ENCODE measurements at places on chromosomes 11 and 22.

DNA sequence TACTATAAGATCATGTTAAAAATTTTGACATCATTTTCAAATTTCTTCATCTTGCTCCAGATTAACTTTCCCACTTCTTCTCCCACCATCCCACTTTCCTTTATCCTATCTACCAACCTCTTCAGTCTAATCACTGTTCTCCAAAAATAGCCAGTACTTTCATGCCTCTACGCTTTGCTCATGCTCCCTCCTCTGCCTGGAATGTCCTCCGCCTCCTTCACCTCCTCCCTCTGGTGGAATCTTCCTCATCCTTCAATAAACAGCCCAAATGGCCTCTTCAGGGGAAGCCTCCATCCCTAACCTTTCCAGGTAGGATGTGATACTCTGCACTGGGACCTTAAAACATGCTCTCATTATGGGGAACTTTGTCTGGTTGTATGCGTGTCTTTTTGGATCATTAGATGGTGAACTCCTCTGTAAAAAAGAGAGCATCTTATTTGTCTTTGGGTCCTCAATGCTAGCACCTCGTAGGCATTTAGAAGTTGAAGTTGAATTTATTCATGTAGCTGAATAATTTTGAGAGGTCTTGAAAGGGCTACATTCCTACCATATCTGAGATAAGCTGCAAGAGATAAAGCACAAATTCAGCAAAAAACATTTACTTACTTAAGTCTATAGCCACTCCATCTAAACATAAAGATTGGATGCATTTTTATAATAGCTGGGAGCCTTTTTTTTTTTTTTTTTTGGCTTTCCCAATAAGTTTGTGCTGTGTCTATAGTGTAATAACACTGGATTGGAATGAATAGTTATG, 8.0 kb upstream of the CSRP3 start:
- no peak for DNase-seq

GRCh38 chr11:43779306-43779705, 98.8 kb downstream of the HSD17B12 start:
- DNase-seq, result no peak

GRCh38 chr22:22714600-22715335, 70.4 kb downstream of the GGTLC2 start:
- no peak for DNase-seq

- no peak for DNase-seq
Measured at GRCh38 chr11:35083181-35083430, 55.9 kb upstream of the CD44 start.

DNA sequence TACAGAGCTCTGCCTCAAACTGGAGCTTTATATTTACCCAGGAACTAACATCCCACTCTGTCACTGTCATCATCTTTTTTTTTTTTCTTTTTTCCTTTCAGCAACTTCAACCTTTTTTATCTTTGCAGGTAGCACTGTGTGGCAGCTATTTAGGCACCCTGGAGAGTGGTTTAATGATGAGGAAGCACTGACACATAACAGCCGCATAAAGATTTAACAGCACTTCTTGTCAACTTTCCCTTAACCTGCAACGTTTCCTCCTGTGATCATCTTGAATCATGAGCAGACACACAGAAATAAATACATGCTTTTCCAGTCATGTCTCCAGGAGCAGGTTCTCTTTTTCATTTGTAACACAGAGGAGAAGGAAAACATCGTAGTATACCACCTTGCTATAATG, 34.8 kb downstream of the PDGFD start:
- no peak for DNase-seq

DNA sequence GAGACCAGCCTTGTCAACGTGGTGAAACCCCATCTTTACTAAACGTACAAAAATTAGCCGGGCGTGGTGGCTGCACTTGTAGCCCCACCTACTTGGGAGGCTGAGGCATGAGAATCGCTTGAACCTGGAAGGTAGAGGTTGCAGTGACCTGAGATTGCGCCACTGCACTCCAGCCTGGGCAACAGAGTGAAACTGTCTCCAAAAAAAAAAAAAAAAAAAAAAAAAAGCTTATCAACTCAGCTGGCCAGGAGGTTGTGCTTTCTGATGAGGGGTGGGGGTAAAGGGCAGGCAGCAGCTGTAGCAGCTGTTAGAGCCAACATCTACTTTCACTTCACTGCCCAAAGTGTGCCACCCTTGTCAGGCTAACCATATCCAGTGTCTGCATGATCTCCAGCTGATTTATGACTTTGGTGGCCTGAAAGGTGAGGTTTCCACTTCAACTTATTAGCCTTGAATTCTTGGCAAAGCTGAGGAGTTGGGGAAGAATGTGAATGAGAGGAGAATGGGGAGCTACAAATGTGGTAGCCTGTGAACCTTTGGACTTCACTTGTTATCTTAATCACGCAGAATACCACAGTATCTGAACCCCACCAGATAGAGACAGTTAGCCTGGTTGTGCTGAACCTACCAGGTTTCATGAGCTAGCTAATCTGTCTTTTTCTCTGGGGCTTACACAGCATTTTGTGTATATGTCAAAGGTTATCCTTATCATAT, 19.6 kb downstream of the RNF121 start:
- DNase-seq, result no peak

- DNase-seq, result no peak
Measured at GRCh38 chr11:11668781-11669180, 47.0 kb upstream of the GALNT18 start.

- no peak for DNase-seq
Measured at GRCh38 chr11:3022300-3022967, 30.3 kb upstream of the NAP1L4 start.

- no peak for DNase-seq
Measured at GRCh38 chr11:127195501-127196120, 195.0 kb upstream of the KIRREL3 start.

DNA sequence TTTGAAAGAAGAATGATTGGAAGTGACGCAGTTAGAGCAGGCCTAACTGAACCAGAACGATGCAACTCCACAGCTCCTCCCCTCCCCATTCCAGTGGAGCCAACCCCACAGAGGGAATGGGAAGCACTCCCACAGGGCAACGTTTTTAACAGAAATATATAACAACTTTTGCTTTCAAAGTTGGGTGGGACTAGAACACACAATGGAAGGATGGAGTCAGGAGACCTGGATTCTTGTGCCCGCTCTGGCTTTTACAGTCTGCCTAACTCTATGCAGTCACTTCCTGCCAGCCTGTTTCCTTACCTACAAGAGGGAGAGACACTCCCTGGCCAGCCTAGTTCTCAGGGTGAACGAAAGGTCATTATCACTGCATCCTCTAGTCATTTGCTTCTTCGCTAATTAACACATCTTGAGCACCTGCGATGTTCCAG, 75.5 kb downstream of the PACSIN2 start:
- no peak for DNase-seq

- DNase-seq, result no peak
Measured at GRCh38 chr11:67384851-67385366, 6.9 kb upstream of the RAD9A start.

DNA sequence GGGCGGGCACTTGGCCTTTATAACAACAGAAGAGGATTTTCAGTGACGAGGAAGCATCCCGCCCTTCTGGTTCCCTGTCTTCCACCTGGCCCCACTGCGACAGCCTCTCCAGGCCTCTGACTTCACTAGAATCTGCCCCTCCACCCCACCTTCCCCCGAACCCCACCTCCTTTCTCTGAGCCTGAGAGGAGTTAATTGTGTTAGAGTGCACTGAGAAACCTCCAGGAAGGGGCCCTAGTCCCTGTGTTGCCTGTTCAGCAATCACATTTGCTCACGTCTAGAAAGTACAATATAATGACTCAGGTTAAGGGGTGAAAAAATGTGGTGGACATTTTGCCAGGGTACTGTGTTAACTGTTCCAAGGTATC, 38.8 kb downstream of the PTPRJ start:
- DNase-seq, result no peak

GRCh38 chr11:119942583-119943297, 195.2 kb downstream of the TRIM29 start:
- no peak for DNase-seq

- DNase-seq, result no peak
Measured at GRCh38 chr22:50233223-50233622, 11.6 kb downstream of the TUBGCP6 start.

DNA sequence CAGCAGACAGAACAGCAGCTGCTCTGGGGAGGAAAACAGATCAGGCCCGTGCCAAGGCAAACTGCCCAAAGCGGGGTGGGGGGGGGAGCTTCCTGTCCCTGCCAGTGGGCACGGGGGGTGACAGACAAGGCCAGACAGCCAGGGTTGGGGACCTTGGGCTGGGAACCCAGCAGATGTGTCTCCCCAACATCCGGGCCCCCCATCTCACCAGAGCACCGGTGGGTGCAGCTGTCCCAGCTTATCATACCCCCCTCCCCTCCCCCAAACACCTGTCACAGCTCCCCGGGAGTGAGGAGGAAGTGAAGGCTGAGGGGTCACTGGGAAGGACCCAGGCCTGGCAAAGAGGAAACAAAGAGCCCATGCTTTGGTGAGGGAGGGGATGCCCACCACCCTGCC, 1.3 kb downstream of the PPP1R14B start:
- no peak for DNase-seq

GRCh38 chr11:2923446-2924375, 5.5 kb downstream of the PHLDA2 start:
- DNase-seq, result no peak
